Neural progenitor cell (in vitro differentiated cells): ENCODE measurements at places on chromosomes 4 and X. TPM values are rescaled to one million over a fixed set of nuclear protein-coding genes. Genes with fewer than 3 reads are reported as not detected.

The BBS12 gene
- total RNA-seq, result 5.9 and 7.7 TPM in 2 replicates

The CPZ gene
- total RNA-seq, result 5.9 TPM in 1 of 2 replicates, not detected in the other

- DNase-seq, result no peak
These were observed 29.3 kb upstream of the CXXC4 start for GRCh38 chr4:104524026-104524425.

The PSAPL1 gene
- total RNA-seq, result 0.06 TPM in 1 of 2 replicates, not detected in the other

GRCh38 chr4:86603311-86603885 is 9.3 kb downstream of the PTPN13 start:
- no peak for DNase-seq

The RHOXF2B gene
- total RNA-seq, result not detected in 2 replicates

- DNase-seq, result no peak
These were observed 60.7 kb upstream of the MXRA5 start for GRCh38 chrX:3407121-3407520.

GRCh38 chr4:134636338-134637051 is 434.9 kb upstream of the PABPC4L start:
- DNase-seq, result no peak

GRCh38 chr4:16687845-16688244 is 210.6 kb downstream of the LDB2 start:
- no peak for DNase-seq

- no peak for DNase-seq
These were observed 3.3 kb downstream of the RNF4 start for GRCh38 chr4:2472187-2472586.

The MORC4 gene
- total RNA-seq, result 4.2 and 7.6 TPM in 2 replicates
